ENCODE measurements at places on chromosomes 3 and 15.

DNA sequence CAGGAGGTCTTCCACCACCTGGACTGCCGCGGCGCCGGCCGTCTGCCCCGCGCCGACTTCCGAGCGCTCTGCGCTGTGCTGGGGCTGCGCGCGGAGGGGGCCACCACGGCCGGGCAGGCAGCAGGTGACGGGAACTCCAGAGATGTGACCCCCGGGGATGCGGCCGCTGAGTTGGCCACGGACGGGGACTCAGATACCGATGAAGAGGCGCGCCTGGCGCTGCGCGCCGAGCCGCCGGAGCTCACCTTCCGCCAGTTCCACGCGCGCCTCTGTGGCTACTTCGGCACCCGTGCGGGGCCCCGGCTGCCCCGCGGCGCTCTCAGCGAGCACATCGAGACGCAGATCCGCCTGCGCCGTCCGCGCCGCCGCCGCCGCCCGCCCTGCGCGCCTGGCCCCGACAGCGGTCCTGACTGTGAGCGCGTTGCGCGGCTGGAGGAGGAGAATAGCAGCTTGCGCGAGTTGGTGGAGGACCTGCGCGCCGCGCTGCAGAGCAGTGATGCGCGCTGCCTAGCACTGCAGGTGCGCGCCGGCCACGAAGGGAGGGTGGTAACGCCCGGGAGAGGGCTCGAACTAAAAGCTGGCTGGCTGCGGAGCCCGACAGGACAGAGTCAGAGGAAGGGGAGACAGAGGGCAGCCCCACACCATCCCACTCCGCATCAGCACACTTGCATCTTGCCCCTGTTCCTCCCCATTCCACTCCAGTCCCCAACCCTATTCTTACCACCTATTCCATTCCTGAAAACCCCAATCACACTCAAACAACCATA, 885 bp downstream of the EFCC1 start:
- DNase-seq = no peak

DNA sequence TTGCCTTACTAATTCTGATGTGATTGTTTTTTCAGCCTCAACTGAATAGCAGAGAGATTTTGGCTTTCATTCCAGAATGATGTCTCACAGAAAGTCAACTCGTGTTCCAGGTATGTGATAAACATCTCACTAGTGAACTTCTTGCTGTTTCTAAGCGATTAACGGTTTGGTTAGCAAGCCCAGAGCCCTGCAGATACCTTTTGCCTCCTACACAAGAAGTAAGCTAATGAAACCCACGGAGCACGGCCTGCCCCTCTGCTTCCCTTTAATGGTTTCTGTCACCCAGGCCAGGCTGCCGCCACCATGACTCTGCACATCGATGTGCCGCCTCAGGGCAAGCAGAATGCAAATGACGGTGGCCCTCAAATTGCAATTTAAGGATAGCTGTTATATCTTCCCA, 155.9 kb upstream of the ICE2 start:
- DNase-seq = no peak

DNA sequence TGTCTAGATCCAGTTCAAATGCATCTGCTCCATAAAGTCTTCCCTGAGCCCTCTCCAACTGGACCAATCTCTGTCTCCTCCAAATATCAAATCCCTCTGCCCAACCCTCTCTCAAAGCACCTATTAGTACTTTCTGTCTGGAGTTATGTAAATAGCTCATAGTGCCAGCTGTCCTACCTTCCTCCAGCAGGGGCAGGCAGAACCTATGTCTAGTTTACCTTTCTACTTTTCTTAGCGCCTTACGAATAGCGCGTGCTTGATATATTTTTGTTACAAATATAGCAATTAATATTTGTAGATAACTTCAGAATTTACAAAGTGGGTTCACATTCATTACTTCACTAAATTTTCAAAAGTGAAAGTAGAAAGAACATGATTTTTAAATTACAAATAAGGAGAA, 14.0 kb upstream of the CCDC80 start:
- DNase-seq = no peak

DNA sequence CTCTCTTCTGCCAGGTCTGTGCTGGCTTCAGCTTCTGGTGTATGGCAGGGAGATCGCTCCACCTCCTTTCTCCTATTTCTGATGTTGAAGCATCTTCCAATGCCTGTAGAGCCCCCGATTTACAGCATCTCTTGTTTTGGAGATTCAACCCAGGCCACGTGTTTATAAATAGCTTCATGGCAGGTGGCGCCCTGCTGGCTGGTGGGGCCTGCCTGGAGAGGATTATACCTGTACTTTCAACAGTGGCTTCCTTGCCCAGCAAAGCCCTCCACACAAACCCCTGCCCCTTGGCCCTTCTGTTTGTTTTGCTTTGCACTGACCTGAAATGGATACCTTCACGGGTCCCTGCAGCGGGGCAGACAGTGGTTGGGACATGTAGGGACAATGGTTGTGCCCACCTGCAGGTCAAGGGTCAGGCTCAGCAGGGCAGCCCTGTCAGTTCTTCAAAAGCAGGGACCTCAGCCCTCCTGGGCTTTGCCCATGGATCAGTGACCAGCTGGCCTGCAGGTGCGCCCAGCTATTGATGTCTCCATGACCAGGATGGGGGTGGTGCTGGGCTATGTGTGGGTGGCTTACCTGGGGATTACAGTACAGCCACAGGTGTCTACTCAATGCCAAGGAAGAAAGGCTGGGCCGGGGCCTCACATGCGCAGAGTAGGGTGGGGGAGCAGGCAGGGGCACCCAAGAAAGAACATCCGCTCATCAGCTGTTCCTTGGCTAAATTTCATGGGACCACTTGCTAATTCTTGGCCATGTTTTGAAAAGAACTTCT, 112.7 kb upstream of the PRR23C start:
- DNase-seq = no peak

DNA sequence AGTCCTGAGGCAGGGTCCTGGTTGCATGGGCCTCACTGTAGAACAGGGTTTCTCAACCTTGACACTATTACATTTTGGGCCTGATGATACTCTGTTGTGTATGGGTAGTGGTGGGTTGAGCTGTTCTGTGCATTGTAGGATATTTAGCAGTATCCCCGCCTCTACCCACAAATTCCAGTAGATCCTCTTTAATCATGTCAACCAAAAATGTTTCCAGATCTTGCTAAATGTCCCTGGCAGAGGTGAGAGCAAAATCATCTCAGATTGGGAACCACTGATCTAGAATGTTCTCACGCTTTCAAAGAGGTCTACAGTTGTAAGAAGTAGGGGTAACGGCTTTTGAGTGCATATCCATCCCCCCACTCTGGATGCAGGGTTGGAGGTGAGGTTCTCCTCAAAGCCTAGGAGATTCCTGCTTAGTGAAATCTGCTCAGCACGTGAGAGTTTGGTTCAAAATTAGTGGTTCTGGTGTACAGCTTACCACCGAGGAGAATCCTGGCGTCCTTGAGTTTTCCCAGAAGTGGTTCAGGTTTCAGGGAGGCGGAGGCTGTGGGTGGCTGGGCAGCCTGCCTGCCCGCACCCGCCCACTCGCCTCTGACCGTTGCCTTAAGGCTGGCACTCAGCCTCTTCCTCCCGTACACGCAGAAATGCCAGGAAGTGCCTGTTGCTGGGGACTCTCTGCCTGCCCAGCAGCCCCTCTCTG, 5.3 kb downstream of the ACVR2B start:
- DNase-seq = no peak

- no peak for DNase-seq
Measured at GRCh38 chr3:72548461-72548860, 299.8 kb downstream of the SHQ1 start.

DNA sequence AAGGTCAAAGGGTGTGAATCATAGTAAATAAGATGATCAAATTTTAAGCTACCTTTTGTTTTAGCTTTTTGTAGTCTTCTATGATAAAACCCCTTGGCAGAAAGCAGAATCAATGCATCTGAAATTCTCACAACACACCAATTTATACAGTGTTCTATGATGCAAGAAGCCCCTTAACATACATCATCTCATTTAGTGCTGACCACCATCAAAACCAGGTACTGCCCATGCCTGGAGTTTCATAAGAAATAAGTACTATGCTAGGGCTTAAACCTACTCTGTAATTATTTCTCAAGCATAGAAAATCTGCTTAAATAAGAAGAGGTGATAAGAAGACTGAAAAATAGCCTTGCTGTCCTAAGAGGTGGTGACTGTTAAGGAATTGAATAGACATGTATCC, 67.6 kb downstream of the NBEAL2 start:
- no peak for DNase-seq

- DNase-seq = no peak
Measured at GRCh38 chr3:14871456-14872200, 52.9 kb downstream of the FGD5 start.

GRCh38 chr3:29026959-29027358, 253.9 kb upstream of the RBMS3 start:
- DNase-seq = no peak

DNA sequence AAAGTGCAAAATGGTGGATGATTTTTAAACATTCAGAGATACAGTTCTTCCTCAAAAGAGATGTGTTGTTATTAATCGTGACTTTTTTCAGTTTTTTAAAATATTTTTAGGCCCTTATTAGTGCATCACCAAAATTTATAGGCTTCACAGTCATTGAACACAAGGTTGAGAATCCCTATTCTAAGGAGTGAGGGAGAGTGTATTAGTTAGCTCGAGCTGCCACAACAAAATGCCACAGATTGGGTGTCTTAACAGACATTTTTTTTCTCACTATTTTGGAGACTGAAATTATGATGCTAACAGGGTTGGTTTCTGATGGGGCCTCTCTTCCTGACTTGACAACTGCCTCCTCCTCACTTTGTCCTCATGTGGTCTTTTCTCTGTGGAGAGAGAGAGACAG, 145.9 kb upstream of the TPRG1 start:
- no peak for DNase-seq
